ENCODE measurements at places on chromosomes 2 and 18. TPM values are rescaled to one million over a fixed set of nuclear protein-coding genes. Genes with fewer than 3 reads are reported as not detected.

Gene CDKL4
- 1.1 TPM for total RNA-seq

Gene STPG4
- not detected for total RNA-seq

DNA sequence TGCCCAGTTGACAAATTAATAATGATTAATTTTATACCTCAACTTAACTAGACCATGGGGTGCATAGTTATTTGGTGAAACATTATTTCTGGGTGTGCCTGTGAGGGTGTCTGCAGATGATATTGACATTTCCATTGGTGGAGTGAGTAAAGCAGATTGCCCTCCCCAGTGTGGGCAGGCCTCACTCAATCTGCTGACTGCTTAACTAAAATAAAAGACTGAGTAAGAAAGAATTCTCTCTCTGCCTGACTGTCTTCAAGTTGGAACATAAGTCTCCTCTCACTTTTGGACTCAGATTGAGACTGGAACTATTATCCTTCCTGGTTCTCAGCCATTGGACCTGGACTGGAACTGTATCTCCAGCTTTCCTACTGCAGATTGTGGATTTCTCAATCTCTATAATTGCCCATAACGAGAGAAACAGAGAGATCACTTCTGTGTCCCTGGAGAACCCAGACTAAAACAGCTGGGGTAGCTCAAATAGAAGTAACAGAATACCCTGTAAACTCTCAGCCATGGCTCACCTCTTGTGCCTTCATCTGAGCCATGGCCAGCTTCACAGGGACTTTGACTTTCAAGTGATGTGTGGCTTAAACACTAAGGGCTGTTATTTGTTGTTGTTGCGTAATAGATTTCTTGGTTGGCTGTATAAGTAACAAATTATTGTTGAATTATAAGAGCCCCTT lies 575.3 kb upstream of the RAB6C start:
- DNase-seq: no peak
- H3K4me3 ChIP-seq: no peak overlapping the region
- H3K27me3 ChIP-seq: no peaks in the 10 kb centered on the region
- H3K4me1 ChIP-seq: no peaks in the 10 kb centered on the region

DNA sequence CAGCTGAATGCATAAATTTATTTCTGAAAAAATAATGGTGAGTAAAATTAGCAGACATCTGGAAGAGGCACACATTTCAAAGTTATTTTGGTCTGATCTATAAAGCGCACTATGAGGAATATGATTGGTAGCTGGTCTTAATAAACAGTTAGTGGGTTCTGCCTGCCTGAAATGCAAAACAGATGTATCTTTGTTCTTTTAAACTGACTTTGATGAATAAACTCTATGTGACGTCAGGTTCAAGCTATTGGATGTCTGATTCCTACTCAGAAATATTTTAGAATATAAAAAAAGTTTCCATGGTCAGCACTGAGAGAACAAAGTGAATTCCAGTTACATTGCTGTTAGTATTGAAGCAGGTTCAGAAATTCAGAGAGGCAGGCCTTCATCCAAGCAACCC lies 136.4 kb downstream of the TPGS2 start:
- no peaks in the 10 kb centered on the region for H3K4me1 ChIP-seq
- H3K27ac ChIP-seq: no peak overlapping the region
- H3K4me3 ChIP-seq: no peak overlapping the region
- no peak for DNase-seq
- H3K27me3 ChIP-seq: peaks cover 3% of the 10 kb centered on the region

DNA sequence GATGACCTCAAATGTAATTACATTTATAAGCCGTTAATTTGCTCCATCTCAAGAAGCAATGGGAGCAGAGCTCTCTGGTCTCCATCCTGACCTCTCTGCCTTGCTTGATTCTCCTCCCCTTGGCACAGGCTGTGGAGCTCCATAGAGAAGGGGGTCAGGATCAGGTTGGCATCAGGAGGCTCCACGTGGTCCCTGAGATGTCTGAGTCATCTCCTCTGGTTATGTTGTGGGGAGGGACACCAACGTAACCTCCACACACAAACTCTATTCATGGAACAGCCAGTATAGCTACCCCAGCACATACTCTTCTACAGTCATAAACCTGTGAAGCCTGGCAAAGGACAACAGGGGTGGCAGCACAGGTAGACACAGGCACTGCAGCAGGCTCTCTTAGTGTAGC lies 29.0 kb downstream of the TRABD2A start:
- DNase-seq: no peak
- no peaks in the 10 kb centered on the region for H3K27me3 ChIP-seq
- no peaks in the 10 kb centered on the region for H3K36me3 ChIP-seq
- no peak overlapping the region for H3K4me3 ChIP-seq

DNA sequence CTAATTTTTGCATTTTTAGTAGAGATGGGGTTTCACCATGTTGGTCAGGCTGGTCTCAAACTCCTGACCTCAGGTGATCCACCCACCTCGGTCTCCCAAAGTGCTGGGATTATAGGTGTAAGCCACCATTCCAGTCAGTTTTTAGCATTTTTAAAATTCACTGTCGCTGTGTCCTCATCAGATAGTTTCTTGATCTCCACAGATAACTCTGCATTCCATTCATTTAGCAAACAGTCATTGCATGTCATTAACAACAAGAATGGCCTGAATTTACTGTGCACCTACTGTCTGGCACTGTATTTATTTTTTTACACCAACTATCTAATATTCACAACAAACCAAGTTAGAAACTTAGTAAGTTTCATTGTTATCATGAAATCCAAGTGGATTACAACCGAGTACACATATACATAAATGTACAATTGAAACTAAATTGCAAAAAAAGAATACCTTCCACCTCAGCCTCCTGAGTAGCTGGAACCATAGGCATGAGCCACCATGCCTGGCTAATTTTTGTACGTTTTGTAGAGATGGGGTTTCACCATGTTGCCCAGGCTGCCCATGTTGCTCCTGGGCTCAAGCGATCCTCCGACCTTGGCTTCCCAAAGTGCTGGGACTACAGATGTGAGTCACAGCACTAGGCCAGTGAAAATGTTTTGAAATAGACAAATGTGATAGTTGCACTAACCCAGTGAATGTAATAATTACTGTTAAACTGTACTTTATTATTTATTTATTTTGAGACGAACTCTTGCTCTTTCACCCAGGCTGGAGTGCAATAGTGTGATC lies 4.3 kb downstream of the MCEE start:
- no peak overlapping the region for H3K27ac ChIP-seq
- H3K4me1 ChIP-seq: peaks cover 5% of the 10 kb centered on the region
- no peaks in the 10 kb centered on the region for H3K36me3 ChIP-seq
- H3K27me3 ChIP-seq: no peaks in the 10 kb centered on the region

- DNase-seq: no peak
- no peak overlapping the region for H3K4me3 ChIP-seq
- no peaks in the 10 kb centered on the region for H3K36me3 ChIP-seq
These were observed 133.6 kb upstream of the APCDD1 start for GRCh38 chr18:10320791-10321190.

DNA sequence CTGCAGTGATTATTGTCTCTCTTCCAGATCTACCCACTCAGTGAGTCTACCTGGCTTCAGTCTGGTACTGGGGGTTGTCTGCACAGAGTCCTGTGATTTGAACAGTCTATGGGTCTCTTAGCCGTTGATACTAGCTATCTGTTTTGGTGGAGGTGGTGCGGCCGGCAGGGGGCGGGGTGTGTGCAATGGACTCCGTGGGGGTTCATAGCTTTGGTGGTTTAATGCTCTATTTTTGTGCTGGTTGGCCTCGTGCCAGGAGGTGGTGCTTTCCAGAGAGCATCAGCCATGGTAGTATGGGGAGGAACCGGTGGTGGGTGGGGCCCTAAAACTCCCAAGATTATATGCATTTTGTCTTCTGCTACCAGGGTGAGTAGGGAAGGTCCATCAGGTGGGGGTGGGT lies 1120.1 kb upstream of the FAM98A start:
- no peaks in the 10 kb centered on the region for H3K27me3 ChIP-seq
- no peak for DNase-seq

- H3K27me3 ChIP-seq: no peaks in the 10 kb centered on the region
- H3K27ac ChIP-seq: no peak overlapping the region
- H3K4me1 ChIP-seq: no peaks in the 10 kb centered on the region
- H3K4me3 ChIP-seq: no peak overlapping the region
These were observed 199.8 kb downstream of the CLIP4 start for GRCh38 chr2:29314816-29315571.

Measured in liver (tissue), 10 donors.